ENCODE measurements at places on chromosomes 7 and 10.

DNA sequence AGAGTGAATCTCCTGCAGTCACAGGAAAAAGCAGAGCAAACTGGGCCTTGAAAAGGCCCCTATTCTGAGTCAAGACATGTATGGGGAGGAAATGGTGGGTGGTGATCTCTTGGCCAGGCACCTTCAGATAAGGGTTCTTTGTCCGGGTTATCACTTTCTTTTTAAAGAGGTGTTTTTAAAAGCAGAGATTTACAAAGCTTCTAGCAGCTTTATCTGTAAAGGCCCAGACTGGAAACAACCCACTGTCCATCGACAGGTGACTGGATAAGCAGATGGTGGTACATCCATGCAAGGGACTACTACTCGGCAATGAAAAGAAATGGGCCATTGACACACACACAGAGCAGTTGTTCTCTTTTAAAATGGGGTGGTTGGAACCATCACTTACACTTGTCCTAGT, 596.7 kb upstream of the MKI67 start:
- no peak for DNase-seq

DNA sequence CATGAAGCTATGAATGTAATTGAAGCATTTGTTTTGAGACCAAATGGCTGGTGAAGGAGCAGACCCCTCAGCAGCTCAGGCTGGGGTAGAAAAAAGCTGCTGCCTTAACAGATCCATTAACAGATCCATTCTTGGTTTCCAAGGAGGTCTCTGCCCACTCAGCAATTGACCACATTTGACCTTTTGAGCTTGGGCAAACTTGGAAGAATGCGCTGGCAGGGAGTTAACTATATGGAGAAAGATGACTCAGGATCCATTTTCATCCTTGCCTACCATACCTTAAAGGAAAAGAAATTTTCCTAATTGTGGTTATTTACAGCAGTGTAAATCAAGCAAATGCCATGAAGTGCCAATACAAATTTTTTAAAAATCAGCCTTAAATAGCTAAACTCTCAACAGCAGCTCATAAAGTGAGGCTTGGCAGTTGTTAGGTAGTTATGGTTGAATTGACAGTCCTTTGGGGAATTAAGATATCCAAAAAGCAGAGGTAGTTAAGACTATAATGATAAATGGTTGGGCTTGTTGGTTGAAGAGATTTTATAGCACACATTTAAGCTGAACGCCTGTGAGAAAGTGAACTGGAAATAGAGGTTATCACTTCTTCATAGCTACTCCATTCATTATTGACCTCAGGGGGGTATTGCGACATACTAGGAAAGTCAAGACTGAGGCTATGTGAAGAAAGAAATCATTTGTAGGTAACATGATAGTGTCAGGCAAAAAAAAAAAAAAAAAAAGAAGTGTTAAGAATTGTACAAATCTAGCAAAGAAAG, 83.9 kb downstream of the MKX start:
- DNase-seq, result no peak

GRCh38 chr10:73932620-73933112, 21.7 kb downstream of the PLAU start:
- no peak for DNase-seq

GRCh38 chr7:50379082-50379481, 71.1 kb downstream of the FIGNL1 start:
- no peak for DNase-seq

GRCh38 chr10:63554657-63555056, 33.5 kb downstream of the REEP3 start:
- no peak for DNase-seq

DNA sequence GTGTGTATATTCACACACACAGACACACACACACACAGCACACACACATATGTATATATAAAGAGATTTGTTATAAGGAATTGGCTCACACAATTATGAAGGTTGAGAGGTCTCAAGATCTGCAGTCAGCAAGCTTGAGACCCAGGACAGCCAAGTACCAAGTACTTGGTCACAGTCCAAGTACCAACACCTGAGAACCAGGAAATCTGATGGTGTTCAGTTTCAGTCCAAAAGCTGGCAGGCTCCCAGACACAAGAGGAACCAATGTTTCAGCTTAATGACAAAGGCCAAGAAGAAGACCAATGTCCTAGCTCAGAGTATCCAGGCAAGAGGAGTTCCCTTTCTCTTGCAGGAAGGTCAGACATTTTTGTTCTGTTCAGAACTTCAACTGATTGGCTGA, 780.2 kb downstream of the MAGI2 start:
- DNase-seq, result no peak

GRCh38 chr7:75734586-75735458, 3.9 kb downstream of the HIP1 start:
- DNase-seq, result no peak

DNA sequence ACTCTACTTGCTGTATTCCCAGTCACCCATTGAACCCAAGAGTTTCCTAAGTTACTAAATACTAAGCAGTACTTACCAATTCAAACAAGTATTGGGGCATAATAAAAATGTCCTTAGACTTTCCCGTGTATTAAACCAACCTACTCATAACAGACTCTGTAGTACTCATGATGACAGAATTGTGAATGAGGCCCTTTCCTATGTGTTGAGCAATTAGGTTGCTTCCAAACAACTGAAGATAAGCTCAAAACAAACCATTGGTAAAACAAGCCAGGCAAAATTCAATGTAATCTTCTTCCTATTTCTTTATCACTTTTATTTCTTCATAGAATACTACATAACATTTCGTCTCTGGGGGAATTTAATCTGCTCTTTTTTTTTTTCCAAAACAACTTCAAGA, 106.5 kb upstream of the ANK3 start:
- DNase-seq, result no peak

- DNase-seq, result peak; percentile 77
These were observed 124.2 kb upstream of the PDLIM1 start for GRCh38 chr10:95414844-95415485.

DNA sequence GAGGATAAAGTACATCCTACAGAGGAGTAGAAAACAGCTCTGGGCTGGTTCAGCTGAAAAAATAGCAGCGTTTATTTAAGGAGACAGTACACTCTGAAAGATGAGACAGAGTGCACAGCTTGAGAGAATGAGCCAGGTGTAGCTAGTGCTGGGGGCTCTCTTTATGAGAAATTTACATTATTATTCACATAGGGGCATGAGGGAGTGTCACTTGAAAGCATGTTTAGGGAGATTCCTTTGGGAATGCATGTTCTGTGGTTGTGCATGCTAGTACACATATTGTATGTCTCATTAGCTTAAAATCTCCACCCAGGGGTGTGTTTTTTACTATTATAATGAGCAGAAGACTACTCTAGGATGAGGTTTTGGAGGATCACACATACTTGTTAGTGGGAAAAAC, 1224.4 kb downstream of the REEP3 start:
- no peak for DNase-seq

DNA sequence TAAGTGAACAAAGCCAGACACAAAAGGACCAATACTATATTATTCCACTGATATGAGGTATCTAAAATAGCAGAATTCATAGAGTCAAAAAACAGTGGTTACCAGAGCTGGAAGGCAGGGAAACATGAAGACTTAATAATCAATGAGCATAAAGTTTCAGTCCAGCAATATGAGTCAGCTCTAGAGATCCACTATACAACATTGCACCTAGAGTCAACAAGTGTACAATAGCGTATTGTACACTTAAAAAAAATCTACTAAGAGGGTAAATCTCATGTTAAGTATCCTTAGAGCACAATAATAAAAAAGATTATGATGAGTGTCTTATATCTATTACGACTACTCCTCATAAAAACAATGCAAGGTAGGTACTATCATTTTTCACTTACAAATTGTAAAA, 36.1 kb downstream of the C10orf90 start:
- DNase-seq, result no peak

Data from left ventricle myocardium superior (tissue), 1 donor.